Stimulated activated CD8-positive, alpha-beta memory T cell treated with anti-CD3 and anti-CD28 coated beads, Interleukin-12 subunit alpha, Interleukin-12 subunit beta, amount 100 ng/mL, for 1 hour (primary cell): ENCODE measurements at places on chromosomes 4 and X.

GRCh38 chr4:170723171-170723570 lies 633.4 kb upstream of the AADAT start:
- no peak for DNase-seq

GRCh38 chr4:40493160-40493559 lies 136.5 kb downstream of the RBM47 start:
- DNase-seq, result no peak

DNA sequence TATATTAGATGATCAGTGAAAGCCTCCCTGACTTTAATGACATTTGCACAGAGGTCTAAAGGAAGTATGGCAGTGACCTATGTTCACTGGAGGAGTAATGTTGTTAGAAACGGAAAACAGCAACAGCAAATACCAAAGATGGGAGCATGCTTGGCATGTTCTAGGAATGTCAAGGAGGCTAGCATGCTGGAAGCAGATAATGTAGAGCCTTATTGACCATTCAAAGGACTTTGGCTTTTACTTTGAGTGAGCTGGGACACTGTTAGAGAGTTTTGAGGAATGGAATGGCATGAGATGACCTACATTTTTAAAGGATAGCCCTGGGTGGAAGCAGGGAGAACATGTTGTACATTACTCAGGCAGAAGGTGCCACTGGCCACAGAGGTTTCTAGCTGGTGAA lies 6.0 kb downstream of the RPA4 start:
- no peak for DNase-seq

- no peak for DNase-seq
These were observed 6.4 kb upstream of the CCSER1 start for GRCh38 chr4:90120815-90121214.

- no peak for DNase-seq
These were observed 36.5 kb upstream of the ETNPPL start for GRCh38 chr4:108799306-108799705.
